ENCODE measurements at places on chromosomes 3 and 15.

GRCh38 chr3:182803596-182803995 is 10.3 kb downstream of the ATP11B start:
- no peak for DNase-seq

DNA sequence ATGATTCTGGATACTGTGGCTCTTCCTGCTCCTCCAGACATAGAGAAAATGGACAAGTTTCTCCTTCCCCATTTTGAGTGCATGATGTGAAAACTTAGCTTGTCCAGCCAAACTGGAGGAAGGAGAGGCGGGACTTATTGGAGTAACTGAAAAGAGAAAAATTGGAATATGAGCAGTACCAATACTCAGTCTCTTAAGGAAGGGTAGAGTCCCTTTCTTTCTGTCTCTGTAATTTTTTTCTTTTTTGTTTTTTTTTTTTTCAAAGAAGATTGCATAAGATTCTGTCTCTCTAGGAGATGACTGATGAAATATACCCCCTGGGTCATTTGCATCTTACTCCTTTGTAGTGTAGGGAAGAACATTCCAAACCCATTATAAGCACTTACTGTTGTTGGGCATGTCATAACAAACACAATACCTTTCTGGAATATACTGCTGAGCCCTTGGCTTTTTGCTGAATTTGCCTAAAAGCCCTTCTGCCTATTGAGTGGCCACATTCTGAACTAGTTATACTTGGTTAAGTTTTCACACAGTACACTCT is 498.1 kb upstream of the TPRG1 start:
- peak; percentile 95 for DNase-seq

- DNase-seq = no peak
Measured at GRCh38 chr3:8311321-8311720, 190.3 kb upstream of the LMCD1 start.

DNA sequence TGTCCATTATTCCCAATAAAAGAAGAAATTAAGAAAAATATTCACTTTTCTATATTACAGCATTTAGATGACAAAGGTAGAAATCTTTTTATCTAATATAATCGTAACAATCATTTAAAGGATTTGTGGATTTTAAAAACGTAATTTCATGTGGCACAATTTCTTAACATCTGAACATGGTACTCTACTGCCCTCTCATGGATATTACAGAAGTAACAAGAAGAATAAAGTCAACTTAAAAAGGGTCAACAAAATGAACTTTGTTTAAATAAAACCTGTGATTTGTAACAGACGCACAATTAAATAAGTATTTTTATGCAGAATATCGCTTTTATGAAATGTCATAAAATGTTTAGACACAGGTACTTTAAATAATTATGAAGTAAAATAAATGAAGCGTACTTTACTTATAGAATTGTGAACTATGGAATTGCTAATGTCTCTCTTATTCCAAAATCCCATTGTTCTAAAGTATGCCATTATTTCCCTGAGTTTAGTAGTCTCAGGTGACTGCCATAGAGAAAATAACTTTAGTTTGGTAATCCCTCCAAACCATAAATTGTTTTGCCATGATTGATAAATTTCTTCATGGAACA is 366.8 kb upstream of the ZNF385D start:
- peak; percentile 24 for DNase-seq

DNA sequence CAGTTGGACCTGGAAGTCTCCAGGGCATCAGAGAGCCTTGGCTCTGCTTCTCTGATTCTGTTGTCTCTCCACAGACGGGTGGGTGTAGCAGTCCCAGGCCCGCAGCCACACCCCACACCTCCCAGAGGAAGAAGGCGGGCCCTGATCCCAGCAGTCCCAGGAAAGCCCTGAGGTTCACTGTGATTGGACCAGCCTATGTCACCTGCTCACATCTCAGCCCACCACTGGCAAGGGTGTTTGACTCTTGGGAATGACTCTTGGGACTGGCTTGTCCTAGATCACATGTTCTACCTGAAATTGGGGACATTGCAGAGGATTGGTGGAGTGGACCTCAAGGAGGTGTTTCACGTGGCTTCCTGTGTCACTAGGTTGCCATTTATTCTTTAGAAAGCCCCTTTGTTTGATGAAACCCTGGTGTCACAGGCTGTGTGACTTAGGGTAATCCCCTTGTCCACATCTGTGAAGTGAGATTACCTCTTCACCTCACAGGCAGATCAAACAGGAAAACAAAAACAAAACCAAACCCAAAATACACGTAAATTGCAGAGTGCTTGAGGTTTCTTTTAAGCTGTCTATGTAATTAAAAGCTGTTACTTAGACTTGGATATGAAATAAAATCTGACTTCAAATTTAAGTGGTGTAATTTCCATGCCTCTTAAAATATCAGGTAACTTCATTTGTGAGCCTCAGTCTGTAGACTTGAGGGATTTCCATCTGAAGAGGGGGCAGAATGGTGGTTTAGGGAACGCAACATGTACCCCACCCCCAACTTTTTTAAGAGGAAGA is 26.7 kb downstream of the FLNB start:
- DNase-seq = no peak

DNA sequence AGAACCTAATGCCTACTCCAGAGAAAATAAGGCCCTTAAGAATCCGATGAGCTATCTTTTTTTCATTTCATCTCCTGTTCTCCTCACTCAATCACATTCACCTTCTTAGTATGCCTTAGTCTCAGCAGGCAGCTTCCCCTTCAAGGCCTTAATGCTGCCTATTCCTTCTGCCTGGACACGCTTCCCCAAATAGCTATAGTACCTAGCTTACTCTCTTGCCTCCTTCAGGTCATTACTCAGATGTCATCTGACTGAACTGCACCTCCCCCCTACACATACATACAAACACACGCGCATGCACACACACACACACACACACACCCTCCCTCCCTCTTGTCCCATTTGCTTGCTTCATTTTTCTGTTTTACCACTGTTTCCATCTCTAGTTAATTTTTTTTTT is 191.5 kb upstream of the MLF1 start:
- no peak for DNase-seq

GRCh38 chr3:152051501-152052404 is 178.3 kb downstream of the SUCNR1 start:
- DNase-seq = peak; percentile 37

- DNase-seq = no peak
Measured at GRCh38 chr3:31934866-31935265, 46.2 kb downstream of the OSBPL10 start.

DNA sequence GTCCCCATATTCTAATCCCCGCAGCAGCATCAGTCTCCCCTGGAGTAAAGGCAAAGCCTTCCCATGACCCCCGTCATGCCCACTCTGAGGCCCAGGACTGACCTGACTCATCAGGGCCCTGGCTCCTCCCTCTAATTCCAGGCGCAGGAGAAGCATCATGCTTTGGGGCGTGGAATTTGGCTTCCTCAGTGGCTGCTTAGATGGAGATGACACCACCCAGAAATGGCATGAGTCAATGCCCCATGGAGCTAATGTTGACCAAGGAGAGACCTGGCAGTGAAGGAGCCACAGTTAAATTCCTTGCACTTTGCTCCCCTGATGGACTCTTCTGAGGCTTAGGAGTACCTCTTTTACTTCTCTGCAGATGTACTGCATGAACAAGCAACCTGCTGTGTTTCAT is 204.2 kb upstream of the PROK2 start:
- peak; percentile 62 for DNase-seq

- DNase-seq = peak; percentile 86
Measured at GRCh38 chr3:24145981-24146822, 201.1 kb downstream of the NR1D2 start.

- DNase-seq = peak; percentile 46
Measured at GRCh38 chr3:171974986-171975837, 64.2 kb upstream of the FNDC3B start.

GRCh38 chr15:23606226-23606625 is 40.8 kb downstream of the MKRN3 start:
- DNase-seq = peak; percentile 10

DNA sequence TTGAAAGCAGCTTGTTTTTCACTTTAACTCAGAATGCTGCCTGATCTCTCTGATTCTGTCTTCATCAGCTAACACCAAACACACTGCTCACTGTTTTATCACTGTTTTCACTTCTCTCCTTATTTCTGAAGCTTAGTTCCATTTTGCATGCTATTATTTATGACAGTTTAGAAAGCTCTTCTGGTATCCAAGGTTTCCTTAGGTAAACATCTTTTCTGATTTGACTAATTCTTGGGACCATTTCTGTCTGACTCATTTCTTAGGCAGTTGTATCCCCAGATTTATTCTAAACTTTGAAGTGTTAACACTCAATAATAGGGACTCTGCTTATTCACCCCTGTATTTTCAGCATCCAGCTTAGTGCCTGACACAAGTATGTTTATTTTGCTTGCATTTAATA is 167.7 kb downstream of the BCHE start:
- DNase-seq = peak; percentile 58

GRCh38 chr3:14525685-14526631 is 14.2 kb downstream of the GRIP2 start:
- peak; percentile 87 for DNase-seq

DNA sequence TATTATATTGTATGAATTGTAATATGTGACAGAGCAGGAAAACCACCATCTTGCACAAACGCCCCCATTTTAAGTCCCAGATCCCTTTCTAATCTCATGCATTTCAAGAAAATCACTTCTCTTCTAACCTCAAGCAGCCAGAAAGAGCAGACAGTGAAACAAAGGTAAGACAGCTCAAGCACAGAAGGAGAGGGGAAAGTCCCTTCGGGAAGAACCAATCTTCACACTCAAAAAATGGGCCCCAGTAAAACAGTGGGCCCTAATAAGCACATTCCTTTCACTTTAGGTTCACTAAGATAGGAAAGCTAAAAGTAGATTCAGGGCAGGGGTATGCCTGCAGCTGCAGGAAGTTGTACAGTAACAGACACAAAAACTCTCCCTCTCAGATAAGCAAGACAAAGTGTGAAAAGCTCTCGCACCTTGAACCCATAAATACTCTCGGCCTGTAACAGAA is 1268.7 kb downstream of the SI start:
- no peak for DNase-seq

GRCh38 chr3:152703245-152703890 is 131.6 kb upstream of the P2RY1 start:
- no peak for DNase-seq

- peak; percentile 80 for DNase-seq
Measured at GRCh38 chr3:102089904-102090720, 240.8 kb downstream of the NFKBIZ start.

GRCh38 chr3:14880447-14881106 is 61.8 kb downstream of the FGD5 start:
- no peak for DNase-seq

DNA sequence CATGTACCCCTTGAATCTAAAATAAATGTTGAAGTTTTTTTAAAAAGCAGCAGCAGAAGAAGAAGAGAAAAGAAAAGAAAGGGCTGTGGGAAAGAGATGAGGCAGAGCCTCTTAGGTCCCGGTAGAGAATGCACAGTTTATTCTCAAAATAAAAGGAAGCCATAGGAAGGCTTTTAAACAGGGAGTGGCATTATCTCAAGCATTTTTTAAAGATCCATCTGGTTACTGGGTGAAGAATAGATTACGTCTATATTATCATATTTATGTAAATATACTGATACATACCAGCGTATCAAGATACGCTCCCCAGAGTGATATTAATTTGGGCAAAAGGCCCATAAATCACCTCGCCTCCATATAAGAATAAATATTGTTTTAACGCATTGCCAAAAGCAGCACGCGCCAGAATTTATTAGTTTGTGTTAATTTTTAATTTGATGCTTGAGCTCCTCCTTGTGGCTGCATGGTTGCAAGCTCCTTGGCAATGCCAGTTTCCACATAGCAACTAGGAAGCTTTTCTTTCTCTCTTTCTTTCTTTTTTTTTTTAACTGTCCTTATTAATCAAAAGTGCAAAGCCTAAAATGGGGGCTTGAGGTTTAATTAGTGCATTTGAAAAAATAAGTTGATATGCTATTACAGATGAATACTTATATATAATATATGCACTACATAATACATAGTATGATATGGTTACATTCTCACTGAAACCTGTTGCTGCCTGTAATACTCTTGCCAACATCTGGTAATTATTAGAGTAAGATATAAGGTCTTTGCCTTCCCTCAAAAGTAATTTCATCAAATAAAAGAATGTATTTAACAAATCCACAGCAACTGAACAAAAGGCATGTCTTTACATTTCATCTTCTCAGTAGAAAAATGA is 242.8 kb upstream of the UBE2E2 start:
- DNase-seq = peak; percentile 4

GRCh38 chr3:60363817-60364216 is 887.4 kb downstream of the FHIT start:
- peak; percentile 24 for DNase-seq

DNA sequence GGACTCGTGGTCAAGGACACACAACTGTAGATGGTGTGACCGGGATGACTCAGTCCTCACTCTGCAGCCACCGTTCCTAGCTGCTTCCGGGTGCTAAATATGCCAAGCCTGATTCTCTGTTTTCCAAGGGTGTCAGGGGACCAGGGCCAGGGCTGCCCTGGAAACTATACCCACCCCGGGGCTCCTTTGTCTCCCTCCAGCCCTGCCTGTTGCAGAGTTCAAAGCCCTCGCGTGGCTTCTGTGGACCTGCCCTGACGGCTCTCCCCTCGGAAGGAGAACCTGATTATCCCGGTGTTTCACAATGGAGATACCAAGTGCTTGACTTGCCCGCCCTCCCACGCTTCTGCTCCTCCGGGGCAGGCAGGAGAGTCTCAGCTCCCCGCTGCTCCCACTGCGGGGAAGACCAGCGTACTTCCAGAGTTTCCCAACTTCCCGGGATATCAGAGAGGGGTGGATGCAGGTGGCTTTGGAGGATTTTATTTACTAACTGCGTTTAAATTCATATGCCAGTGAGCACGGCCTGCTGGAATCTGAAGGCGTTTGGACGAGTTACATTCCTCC is 125.0 kb downstream of the ASB7 start:
- no peak for DNase-seq

- DNase-seq = no peak
Measured at GRCh38 chr3:189779166-189779565, 148.0 kb downstream of the TP63 start.

DNA sequence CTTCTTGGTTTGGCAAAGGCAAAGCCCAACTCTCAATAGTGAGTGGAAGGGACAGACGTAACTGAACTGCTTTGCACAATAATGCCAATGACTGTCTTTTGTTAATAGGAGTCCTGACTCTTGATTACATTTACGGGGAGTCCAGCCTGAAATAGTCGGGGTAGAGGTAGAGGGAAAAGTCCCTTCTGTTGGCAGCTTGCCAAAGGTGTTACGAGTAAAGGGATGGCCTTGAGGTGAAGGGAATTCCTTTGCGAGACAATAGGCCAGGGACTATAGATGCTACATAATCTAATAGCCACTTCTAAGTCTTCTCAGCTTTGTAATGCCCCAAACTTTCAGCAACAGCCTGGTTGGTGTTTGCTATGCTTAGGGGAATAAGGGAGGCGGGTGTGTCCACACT is 2.2 kb upstream of the SENP2 start:
- no peak for DNase-seq

GRCh38 chr3:100420885-100421284 is 19.5 kb downstream of the LNP1 start:
- DNase-seq = peak; percentile 21

- DNase-seq = no peak
Measured at GRCh38 chr15:31333119-31333518, 6.5 kb downstream of the KLF13 start.

Measured in M059J (cell line).